ENCODE measurements at places on chromosomes 3 and 15.

DNA sequence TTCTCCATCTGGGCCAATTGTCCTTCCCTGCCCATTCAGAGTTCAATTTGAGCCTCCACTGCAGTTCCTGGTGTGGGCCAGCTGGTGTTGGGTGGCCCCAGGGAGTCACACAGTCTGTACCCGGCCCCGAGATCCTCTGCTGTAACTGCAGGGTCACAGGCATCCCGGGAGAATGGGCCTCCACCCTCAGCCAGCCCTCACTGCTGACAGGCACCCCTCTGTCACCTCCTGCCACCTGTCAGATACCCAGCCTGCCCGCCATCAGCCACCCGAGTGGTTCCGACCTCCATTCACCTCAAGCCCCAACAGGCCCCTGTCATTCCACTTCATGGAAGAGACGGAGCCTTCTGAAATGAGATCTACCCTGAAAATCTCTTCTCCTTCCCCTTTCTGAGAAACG lies 73.2 kb downstream of the ST8SIA2 start:
- no peak for DNase-seq

DNA sequence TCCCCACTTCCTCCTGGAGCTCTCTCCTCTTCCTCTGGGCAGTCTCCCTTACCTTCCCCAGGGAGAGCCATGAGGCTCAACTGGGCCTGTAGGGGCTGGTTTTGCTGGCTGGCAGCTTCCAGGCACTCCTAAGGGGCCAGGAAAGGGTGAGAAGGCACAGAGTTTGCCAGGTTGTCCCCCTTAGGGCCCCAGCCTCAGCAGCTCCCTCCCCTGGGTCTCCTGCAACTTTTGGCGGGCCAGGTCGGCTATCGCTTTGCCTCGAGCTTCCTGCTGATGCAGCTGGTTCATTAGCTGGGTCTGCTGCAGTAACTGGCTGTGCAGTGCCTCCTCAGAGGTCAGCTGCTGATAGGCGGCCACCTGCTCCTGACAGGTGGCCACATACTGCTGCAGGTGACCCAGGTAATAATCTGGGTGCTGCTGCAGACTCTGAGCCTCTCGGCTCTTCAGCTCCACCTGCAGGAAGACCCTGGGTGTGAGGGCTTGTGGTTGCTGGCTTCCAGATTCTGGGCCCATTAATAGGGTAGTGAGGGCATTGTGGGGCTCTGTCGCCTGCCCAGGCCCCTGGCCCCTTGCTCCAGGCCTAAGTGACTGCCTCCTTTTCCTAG lies 29.7 kb upstream of the OR4F6 start:
- DNase-seq, result no peak

DNA sequence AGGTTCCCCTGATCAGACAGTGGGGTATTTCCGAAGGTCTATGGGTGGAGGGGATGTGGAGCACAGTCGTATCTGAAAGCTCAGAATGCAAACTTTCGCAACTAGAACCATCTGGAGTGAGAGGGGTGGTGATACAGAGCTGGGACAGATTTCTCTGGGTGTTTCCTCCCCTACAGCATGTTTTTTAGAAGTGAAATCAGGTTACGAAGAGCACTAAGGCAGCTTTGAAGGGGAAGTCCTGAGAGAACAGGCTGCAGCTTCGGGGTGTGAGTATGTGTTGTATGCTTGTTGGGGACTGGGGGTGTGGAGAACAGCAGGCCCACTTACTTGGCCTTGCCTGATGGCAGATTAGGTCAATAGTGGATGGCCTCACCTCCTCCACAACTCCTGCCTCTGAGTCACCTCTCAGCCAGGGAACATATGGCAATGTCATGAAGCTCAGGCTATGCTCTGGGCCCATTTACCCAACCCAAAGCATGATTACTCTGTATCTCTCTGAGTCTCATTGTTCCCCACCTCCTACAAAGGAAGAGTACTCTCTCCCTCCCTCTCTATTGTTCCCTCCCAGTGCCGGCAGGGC lies 107.2 kb upstream of the RASGRP1 start:
- DNase-seq, result no peak

DNA sequence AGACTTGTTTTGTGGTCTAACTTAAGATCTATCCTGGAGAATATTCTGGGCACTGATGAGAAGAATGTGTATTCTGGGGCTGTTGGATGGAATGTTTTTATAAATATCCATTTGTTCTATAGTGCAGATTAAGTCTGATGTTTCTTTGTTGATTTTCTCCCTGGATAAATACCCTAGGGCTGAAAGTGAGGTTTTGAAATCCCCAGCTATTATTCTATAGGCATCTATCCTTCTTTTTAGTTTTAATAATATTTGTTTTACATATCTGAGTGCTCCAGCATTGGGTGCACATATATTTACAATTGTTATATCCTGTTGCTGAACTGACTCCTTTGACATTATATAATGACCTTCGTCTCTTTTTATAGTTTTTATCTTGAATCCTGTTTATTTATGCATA lies 42.9 kb downstream of the GALK2 start:
- no peak for DNase-seq

DNA sequence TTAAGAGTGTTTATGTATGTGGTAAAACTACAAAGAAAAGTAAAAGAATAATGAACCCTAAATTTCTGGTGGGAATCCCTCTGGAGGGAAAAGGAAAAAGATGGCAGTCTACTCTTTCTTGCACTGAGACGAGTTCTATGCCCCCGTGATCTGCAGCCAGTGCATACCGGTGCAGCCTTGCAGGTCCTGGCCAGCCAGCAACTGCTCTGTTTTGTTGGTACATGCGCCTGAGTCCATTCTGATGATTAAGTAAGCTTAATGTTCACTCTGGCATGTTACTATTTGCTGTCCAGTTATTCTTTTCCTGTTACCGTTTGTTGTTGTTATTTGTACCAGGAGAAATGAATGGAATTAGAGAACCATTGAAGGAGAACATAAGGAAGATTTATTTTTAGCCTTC lies 95.1 kb upstream of the TMC3 start:
- no peak for DNase-seq

GRCh38 chr3:163490119-163490518 lies 1588.2 kb downstream of the SI start:
- DNase-seq, result no peak

Measured in non-pigmented ciliary epithelial cell (primary cell).